Naive thymus-derived CD8-positive, alpha-beta T cell (primary cell): ENCODE measurements at places on chromosomes 6 and 20. TPM values are rescaled to one million over a fixed set of nuclear protein-coding genes. Genes with fewer than 3 reads are reported as not detected.

The ROS1 gene
- not detected for total RNA-seq

The CALHM5 gene
- not detected for total RNA-seq

The BPIFB6 gene
- total RNA-seq: not detected

DNA sequence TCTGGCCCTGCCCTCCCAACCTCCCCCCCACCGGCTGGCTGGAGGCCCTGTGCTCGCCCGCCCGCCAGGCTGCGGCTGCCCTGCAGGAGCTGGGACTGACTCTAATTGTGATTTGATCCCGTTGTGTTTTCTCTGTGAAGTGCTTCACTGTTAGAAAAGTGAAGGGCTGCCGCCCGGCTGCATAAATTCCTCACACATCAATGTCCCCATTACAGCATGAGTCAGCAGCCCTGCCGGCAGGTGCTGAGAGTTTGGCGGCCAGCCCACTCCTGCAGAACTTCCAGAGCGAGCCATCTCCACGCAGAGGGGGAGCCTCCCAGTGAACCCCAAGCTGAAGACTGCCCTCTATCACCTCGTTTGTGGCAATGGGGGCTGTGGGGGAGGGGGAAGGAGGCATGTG, 137.9 kb downstream of the DLL1 start:
- no peaks in the 10 kb centered on the region for H3K36me3 ChIP-seq
- H3K4me1 ChIP-seq: peaks cover 51% of the 10 kb centered on the region
- DNase-seq: no peak
- no peak overlapping the region for H3K27ac ChIP-seq
- peaks cover 5% of the 10 kb centered on the region for H3K27me3 ChIP-seq

DNA sequence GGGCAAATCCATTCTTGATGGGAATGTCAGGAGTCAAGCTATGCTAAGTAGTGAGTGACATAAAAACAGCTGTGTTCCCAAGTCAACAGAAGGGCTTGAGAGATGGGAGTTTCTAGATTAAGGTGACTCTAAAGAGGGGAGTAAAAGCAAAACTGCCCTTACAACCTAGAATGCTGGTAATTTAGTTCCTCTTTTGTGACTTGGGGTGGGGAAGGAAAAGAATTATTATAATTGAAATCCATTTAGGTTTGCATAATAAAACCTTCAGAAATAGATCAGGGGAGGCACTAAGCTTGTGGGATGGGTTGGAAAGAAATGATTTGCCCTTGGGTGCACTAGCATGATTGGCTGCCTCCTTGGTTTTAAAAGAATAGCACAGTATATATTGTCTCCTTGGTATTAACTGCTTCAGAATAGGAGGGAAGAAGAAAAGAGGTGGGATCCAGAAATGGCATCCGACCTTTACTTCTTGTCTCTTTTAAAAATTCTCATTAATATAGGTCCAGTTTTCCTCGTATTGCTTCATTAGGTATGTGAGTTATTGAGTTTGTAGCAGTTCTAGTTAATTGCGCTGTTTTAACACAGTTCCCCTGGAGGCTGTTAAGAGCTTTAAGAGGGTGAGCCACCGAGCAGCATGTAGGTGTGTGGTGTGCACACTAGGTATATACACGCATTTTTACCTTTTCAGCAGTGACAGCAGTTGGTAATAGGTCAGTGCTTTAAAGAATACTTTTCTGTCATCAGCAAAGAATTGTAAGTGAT, 95.3 kb upstream of the VSTM2L start:
- no peak overlapping the region for H3K27ac ChIP-seq
- peaks cover 9% of the 10 kb centered on the region for H3K4me1 ChIP-seq
- H3K27me3 ChIP-seq: no peaks in the 10 kb centered on the region
- peaks cover 63% of the 10 kb centered on the region for H3K36me3 ChIP-seq
